GM12892 (cell line): ENCODE measurements at places on chromosomes 12 and 14.

GRCh38 chr12:106736051-106736957, 38.2 kb upstream of the RIC8B start:
- DNase-seq = no peak

DNA sequence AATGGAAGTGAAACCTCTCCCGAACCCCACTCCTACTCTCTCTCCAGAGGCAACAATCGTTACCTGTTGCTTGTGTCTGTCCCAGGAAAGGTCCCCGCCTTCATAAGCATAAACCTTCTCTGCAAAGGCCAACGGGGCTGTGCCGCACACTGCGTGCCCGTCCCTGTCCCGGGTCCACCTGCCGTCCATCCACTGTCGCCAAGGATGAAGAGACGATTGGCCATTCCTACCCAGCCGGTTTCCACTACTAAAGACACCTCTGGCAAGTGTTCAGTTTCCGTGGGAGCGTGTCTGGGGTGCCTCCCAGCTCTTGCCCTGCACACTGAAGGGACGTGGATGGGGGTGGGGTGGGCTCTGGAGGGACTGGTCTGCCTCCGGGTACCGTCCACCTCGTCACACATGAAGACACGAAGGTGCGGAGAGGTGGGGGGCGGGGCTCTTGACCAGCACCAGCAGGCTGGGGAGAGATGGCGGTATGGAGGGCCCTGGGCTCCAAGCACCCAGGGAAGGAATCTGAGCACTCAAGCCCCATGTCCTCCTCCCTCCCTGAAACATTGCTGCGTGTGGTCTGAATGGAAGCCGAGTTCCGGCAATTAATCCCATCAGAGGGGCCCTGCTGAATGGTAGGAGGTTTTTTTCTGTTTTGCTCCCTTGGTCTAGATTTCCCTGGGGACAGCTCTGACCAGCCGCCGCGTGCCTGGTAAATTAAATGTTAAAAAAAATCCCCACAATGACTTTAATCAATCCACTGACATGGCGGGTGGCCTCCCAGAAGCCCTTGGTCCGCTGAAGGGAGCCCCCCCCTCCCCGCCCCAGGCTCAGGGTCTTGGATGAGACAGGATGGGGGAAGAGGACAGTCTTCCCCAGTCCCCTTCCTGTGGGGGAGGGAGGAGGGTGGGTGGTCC, 4.1 kb upstream of the KIF26A start:
- DNase-seq = no peak

GRCh38 chr12:34595749-34596733, 573.7 kb downstream of the ALG10 start:
- no peak for DNase-seq

- no peak for DNase-seq
These were observed 8.4 kb downstream of the RAPGEF3 start for GRCh38 chr12:47750229-47750798.

DNA sequence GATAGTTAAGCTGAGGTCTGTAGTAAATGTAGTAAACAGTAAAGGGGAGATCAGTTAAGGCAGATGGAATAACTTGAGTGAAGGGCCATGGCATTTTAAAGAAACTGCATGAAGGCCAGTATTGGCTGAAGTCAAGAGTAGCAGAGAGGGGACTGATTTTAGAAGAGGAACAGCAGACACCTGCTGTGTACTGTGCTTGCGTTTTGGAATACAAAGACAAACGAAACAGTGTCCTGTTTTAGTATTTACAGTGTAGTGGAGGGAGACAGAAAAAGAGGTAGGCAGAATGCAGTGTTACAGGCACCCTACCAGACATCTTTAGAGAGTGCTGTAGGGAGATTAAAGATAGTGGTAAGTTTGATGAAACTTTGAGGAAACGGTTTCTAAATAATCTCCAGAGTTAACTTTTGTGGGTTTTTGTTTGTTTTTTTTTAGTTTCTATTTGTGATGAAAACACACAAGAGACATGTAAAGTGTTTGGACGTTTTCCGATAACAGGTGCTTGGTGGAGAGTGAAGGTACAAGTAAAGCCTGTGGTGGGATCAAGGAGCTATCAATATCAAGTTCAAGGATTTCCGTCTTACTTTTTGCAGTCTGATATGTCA, 2.1 kb downstream of the HELB start:
- no peak for DNase-seq
